ENCODE measurements at places on chromosomes 16 and 17. TPM values are rescaled to one million over a fixed set of nuclear protein-coding genes. Genes with fewer than 3 reads are reported as not detected.

GRCh38 chr17:81498953-81499600 is 13.5 kb downstream of the ACTG1 start:
- no peak overlapping the region for H3K4me3 ChIP-seq
- no peak for DNase-seq
- no peaks in the 10 kb centered on the region for H3K36me3 ChIP-seq
- H3K27me3 ChIP-seq, result no peaks in the 10 kb centered on the region
- H3K4me1 ChIP-seq, result no peaks in the 10 kb centered on the region
- no peak overlapping the region for H3K27ac ChIP-seq

- no peaks in the 10 kb centered on the region for H3K4me1 ChIP-seq
- no peaks in the 10 kb centered on the region for H3K27me3 ChIP-seq
- no peak overlapping the region for H3K4me3 ChIP-seq
Measured at GRCh38 chr17:74192950-74193781, 10.3 kb upstream of the RPL38 start.

Gene USP43
- total RNA-seq, result 3.6 TPM

DNA sequence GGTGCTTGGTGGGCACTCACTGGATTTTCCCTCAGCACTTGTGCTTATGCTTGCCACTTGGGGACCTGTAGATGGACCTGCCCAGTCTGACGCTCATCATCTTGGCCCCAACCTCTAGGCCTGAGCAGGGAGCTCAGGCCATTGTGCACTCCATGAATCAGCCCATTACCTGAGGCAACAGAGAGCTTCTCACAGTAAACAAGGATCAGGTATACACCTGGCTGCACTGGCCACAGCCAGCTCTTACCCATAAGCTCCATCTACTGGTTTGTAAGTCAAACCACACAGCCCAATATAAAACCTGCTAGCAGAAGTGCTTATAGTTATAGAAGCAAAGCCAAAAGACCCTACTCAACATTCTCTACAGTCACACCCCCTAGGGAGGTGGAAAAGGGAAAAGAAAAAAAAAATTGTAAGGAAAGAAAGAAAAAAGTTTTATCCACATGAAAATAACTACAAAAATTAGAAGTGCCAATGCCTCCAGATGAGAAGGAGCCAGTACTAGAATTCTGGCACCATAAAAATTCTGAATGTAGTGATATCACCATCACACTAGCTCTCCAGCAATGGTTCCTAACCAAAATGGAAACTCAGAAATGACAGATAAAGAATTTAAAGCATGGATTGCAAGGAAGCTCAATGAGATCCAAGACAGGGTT is 87.8 kb upstream of the CDH5 start:
- no peaks in the 10 kb centered on the region for H3K36me3 ChIP-seq
- H3K4me1 ChIP-seq, result no peaks in the 10 kb centered on the region
- H3K27me3 ChIP-seq, result no peaks in the 10 kb centered on the region
- no peak overlapping the region for H3K27ac ChIP-seq

- H3K4me1 ChIP-seq, result peaks cover 19% of the 10 kb centered on the region
- H3K27me3 ChIP-seq, result no peaks in the 10 kb centered on the region
- H3K4me3 ChIP-seq, result peak within 1 kb of the TSS; percentile 52
- peak; percentile 98 for DNase-seq
- peak within 1 kb of the TSS; percentile 81 for H3K27ac ChIP-seq
Measured at GRCh38 chr17:59154721-59155438, at the start of gene SKA2. TSS of gene SKA2 (minus strand) at chr17:59155186. CDS start at chr17:59155163, 23 bp downstream.

Gene RND2
- total RNA-seq, result 10.0 TPM

DNA sequence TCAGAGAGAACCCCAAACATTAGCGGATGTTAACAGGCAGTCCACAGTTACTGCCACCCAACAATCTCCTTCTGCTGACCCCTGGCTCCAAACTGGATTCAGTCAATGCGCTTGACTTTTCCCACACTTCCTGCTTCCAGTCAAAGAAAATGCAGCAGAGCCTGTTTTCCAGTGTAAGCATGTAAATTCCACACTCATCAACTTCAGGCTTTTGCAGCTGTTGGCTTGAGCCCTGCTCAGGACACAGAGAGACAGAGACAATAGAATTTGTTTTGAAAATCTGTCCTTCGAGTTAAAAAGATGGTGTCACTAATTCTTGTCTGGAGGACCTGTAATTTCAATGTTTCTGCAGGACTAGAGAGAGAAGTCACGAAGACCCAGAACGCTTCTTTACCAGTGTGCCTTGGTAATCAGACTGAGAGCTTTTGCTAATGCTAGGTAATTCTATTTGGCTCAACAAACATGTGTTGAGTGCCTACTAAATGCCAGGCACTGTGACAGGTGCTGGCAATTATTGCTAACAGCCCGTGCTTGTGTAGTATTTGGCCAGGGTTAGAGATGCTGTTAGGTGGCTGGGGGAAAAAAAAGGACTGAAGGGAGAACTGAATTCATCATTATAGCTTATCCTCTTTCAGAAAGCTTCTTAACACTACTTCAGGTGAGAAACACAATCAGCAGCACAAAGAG is 32.5 kb downstream of the HOXB1 start:
- no peak overlapping the region for H3K4me3 ChIP-seq
- DNase-seq, result no peak

DNA sequence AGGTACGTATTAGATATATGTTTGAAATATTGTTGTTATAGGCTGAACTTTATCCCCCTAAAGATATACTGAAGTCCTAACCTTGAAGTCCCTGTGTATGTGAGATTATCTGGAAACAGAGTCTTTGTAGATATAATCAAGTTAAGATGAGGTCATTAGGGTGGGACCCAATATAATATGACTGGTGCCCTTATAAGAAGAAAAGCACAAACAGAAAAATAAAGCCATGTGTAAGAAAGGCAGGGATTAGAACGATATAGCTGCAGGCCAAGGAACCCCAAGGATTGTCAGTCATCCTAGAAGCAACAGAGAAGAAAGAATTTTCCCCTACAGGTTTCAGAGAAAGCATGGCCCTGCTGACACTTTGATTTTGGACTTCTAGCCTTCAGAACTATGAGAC is 95.8 kb downstream of the USP32 start:
- no peaks in the 10 kb centered on the region for H3K4me1 ChIP-seq
- DNase-seq, result no peak
- H3K27me3 ChIP-seq, result no peaks in the 10 kb centered on the region
- H3K27ac ChIP-seq, result no peak overlapping the region

Gene CCR7
- total RNA-seq, result 1.6 TPM

Gene CDH1
- total RNA-seq, result 177 TPM

- H3K4me1 ChIP-seq, result peaks cover 21% of the 10 kb centered on the region
- H3K36me3 ChIP-seq, result no peaks in the 10 kb centered on the region
- H3K27me3 ChIP-seq, result no peaks in the 10 kb centered on the region
- no peak for DNase-seq
- peak overlapping the region; percentile 76 for H3K27ac ChIP-seq
Measured at GRCh38 chr17:45052052-45052772, 780 bp upstream of the DCAKD start.

- no peak overlapping the region for H3K27ac ChIP-seq
- no peaks in the 10 kb centered on the region for H3K27me3 ChIP-seq
- H3K4me1 ChIP-seq, result no peaks in the 10 kb centered on the region
- H3K36me3 ChIP-seq, result no peaks in the 10 kb centered on the region
- no peak overlapping the region for H3K4me3 ChIP-seq
Measured at GRCh38 chr17:8820311-8821010, 21.3 kb upstream of the MFSD6L start.

Gene MT4
- not detected for total RNA-seq

DNA sequence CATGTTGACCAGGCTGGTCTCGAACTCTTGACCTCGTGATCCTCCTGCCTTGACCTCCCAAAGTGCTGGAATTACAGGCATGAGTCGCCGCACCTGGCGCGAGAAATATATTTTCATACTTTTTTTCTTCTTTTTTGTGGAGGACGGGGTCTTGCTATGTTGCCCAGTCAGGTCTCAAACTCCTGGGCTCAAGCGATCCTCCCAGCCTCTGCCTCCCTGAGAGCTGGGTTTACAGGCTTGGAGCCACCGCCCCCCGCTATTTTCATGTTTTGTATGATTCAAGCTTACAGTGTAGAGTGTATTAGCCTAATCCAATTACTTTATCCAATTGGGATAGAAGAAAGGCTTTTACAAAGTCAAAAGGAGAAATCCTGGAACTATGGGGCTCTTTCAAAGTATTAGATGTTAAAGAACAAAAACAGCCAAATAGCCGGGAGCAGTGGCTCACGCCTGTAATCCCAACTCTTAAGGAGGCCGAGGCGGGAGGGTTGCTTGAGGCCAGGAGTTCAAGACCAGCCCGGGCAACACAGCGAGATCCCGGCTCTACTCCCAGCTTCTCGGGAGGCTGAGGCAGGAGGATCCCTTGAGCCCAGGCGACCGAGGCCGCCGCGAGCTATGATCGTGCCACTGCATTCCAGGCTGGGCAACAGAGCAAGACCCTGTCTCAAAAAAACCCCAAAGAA is 1.4 kb upstream of the MAP1LC3B start:
- H3K4me1 ChIP-seq, result peaks cover 31% of the 10 kb centered on the region
- H3K27ac ChIP-seq, result peak overlapping the region; percentile 97
- H3K4me3 ChIP-seq, result no peak overlapping the region
- H3K27me3 ChIP-seq, result no peaks in the 10 kb centered on the region

GRCh38 chr16:55779402-55780094 is 53.3 kb downstream of the CES1 start:
- H3K27me3 ChIP-seq, result no peaks in the 10 kb centered on the region
- no peak overlapping the region for H3K27ac ChIP-seq
- no peaks in the 10 kb centered on the region for H3K36me3 ChIP-seq

DNA sequence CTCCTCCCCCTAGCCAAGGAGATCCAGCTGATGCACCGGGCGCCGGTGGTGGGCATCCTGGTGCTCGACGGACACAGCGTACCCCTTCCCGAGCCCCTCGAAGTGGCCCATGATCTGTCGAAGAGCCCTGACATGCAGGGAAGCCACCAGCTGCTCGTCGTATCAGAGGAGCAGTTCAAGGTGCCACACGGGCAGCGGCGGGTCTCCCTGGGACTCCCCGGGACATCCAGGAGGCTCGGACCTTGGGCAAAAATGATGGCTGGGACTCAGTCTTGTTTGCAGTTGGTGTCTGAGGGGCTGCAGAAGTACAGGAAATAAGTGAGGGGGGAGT is 15.8 kb upstream of the MYO15B start:
- DNase-seq, result no peak
- H3K27ac ChIP-seq, result no peak overlapping the region
- peaks cover 3% of the 10 kb centered on the region for H3K4me1 ChIP-seq
- peaks cover 16% of the 10 kb centered on the region for H3K36me3 ChIP-seq

- no peak for DNase-seq
- H3K36me3 ChIP-seq, result no peaks in the 10 kb centered on the region
- H3K27me3 ChIP-seq, result no peaks in the 10 kb centered on the region
- no peak overlapping the region for H3K4me3 ChIP-seq
- no peaks in the 10 kb centered on the region for H3K4me1 ChIP-seq
Measured at GRCh38 chr16:50862818-50863643, 121.1 kb downstream of the CYLD start.

Gene RCVRN
- not detected for total RNA-seq

- H3K27me3 ChIP-seq, result no peaks in the 10 kb centered on the region
- H3K4me1 ChIP-seq, result peaks cover 6% of the 10 kb centered on the region
- H3K4me3 ChIP-seq, result no peak overlapping the region
Measured at GRCh38 chr17:80786470-80786869, 205.2 kb upstream of the CHMP6 start.

- H3K4me3 ChIP-seq, result no peak overlapping the region
- H3K27ac ChIP-seq, result no peak overlapping the region
- H3K4me1 ChIP-seq, result no peaks in the 10 kb centered on the region
- H3K27me3 ChIP-seq, result no peaks in the 10 kb centered on the region
- DNase-seq, result no peak
Measured at GRCh38 chr17:67578142-67578457, 139.6 kb upstream of the NOL11 start.

Gene SLC52A1
- not detected for total RNA-seq

Gene CCDC92B
- not detected for total RNA-seq

GRCh38 chr16:3816326-3816725 is 64.2 kb downstream of the CREBBP start:
- H3K36me3 ChIP-seq, result no peaks in the 10 kb centered on the region
- H3K4me3 ChIP-seq, result no peak overlapping the region
- no peak for DNase-seq

GRCh38 chr17:69485901-69486643 is 71.6 kb downstream of the MAP2K6 start:
- H3K36me3 ChIP-seq, result no peaks in the 10 kb centered on the region
- peak overlapping the region; percentile 13 for H3K27ac ChIP-seq
- H3K4me1 ChIP-seq, result no peaks in the 10 kb centered on the region
- no peak overlapping the region for H3K4me3 ChIP-seq

GRCh38 chr16:59249011-59249410 is 514.9 kb upstream of the GOT2 start:
- H3K36me3 ChIP-seq, result no peaks in the 10 kb centered on the region
- DNase-seq, result no peak
- no peak overlapping the region for H3K27ac ChIP-seq
- no peaks in the 10 kb centered on the region for H3K27me3 ChIP-seq
- no peaks in the 10 kb centered on the region for H3K4me1 ChIP-seq

DNA sequence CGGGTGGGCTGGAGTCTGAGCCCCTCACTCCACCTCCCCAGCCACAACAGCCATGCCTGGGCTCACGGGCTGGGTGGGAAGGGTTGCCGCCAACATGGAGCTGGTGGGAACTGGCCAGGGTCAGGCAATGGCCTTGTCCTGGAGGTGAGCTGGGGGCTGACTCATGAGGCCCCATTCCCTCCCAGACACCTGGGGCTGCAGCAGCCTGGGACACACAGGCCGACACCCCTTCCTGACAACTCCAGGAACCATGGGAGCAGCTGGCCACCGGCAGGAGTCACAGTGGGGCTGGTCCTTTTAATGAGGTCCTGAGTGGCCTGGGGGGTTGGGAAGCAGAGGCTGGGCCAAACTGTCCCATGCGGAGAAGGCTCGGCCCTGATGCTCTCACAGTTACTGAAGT is 12.2 kb downstream of the DBNDD1 start:
- no peaks in the 10 kb centered on the region for H3K36me3 ChIP-seq
- no peaks in the 10 kb centered on the region for H3K4me1 ChIP-seq
- no peak overlapping the region for H3K27ac ChIP-seq
- no peak overlapping the region for H3K4me3 ChIP-seq
- H3K27me3 ChIP-seq, result no peaks in the 10 kb centered on the region

DNA sequence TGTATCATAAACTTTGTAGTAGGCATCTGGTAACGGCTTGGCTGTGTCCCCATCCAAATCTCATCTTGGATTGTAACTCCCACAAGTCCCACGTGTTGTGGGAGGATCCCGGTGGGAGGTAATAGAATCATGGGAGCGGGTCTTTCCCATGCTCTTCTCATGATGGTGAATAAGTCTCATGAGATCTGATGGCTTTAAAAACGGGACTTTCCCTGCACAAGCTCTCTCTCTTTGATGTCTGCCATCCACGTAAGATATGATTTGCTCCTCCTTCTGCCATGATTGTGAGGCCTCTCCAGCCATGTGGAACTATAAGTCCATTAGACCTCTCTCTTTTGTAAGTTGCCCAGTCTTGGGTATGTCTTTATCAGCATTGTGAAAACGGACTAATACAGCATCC is 248.7 kb downstream of the SNX29 start:
- no peak overlapping the region for H3K27ac ChIP-seq
- H3K27me3 ChIP-seq, result no peaks in the 10 kb centered on the region
- no peaks in the 10 kb centered on the region for H3K36me3 ChIP-seq

GRCh38 chr17:61251939-61252865 is 147.4 kb upstream of the TBX2 start:
- no peak overlapping the region for H3K4me3 ChIP-seq
- no peaks in the 10 kb centered on the region for H3K27me3 ChIP-seq
- DNase-seq, result peak; percentile 100
- peaks cover 80% of the 10 kb centered on the region for H3K4me1 ChIP-seq

Measured in thyroid gland (tissue), 4 donors.